ENCODE measurements at places on chromosomes 12 and 14.

DNA sequence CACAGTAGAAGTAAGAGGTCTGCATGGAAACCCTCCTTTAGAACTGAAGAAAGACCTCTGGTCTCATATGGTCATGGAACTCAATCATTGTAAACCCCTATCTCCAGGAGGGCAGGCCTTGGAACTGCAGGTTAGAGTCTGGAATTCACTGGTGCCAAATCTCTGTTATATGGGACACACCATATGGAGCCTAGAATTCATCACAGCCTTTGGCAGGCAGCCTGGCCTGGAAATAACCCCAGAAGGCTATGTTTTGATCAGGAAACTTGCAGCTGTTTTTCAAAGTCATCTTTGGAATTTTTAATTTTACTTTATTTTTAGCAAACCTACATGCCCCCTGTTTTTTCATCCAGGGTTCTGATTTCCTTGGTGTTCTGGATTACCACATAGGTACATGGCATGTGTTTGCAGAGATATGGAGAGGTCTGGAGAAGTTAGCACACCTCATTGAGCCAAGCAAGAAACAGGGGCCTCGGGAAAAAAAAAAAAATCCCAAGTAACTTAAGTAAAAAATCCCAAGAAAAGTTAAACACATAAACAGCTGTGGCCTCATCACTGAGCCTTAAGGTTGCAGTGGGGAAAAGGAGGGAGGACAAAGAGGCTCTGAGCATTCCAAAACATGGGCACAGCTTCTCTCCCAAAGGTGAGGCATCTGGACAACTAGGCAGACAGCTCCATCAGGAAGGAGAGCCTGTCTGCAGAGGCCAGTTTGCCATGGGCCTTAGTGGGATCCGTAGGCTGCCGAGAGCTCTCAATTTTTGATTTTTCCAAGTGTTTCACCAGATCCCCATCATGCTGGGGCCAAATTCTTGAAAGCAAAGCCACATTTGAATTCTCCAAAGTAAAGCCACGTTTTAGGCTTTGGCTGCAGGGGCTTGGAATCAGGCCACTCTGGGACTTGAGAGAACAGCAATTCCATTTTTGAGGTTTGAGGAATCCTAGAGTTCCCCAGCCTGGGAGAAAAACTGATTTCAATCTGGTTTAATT lies 339.6 kb upstream of the TBX3 start:
- no peak for DNase-seq

- DNase-seq = no peak
Measured at GRCh38 chr12:26149968-26150500, 25.2 kb upstream of the BHLHE41 start.

DNA sequence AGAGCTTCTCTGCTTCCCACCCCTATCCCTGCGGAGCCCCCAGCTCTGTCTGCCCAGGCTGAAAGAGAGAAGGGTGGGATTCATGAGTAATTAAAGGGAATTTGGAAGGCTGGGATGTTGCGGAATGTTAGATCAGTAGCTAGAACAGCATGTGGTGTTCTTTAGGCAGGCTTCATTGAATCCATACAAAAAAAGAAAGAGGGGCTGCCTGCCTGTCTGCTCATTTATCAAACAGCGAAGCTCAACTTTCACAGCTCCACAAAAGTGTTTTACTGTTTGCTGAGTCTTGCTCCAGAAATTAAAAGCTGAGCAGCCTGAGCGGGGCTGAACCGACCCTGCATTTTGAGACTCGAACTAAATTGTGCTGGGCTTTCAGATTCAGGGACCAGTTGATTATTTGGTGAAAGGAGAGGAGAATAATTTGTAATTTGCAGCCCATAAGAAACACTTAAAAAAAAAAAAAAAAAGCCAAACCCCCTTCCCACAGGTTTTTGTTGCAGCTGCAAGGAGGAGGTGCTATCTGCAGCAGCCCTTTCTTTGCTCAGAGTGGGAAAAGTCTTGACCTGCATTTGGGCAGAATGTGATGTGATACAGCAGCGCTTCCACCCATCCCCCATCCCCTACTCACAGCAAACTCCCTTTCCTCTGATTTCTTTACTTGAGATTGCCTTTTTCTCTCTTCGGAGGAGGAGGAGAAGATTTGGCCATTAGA lies 89.7 kb downstream of the RFX4 start:
- DNase-seq = peak; percentile 20

- no peak for DNase-seq
Measured at GRCh38 chr14:41899416-41899815, 292.7 kb downstream of the LRFN5 start.

- DNase-seq = no peak
Measured at GRCh38 chr12:116551952-116552772, 7.0 kb upstream of the MAP1LC3B2 start.

DNA sequence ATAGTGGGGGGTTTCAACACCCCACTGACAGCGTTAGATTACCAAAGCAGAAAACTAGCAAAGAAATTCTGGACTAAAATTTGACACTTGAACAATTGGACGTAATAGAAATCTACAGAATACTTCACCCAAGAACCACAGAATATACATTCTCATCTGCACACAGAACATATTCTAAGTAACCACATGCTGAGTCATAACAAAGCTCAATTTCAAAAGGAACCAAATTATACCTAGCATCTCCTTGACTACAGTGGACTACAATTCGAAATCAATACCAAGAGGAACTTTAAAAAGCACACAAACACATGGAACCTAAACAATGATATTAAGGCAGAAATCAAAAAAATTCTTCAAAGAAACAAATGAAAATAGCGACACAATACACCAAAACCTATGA lies 871.6 kb upstream of the MDGA2 start:
- no peak for DNase-seq

DNA sequence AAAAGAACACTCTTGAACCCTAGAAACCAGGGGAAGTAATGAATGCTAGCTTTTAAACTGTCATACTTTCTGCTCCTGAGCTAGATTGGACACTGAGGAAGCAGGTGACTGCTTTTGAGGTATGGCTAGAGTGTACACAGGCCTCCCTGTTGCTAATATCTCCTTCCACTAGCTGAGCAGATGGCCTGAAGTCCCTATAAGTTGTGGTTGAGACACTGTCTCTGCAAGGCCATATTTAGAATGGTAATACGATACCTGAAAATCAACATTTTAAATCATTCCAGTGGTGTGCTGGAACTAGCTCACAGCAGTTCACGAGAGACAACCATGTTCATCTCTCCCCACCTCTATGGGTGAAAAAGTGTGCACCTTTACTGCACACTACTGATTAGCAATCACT lies 46.4 kb upstream of the BMP4 start:
- no peak for DNase-seq

- no peak for DNase-seq
Measured at GRCh38 chr14:83714151-83714550, 1815.8 kb upstream of the FLRT2 start.

DNA sequence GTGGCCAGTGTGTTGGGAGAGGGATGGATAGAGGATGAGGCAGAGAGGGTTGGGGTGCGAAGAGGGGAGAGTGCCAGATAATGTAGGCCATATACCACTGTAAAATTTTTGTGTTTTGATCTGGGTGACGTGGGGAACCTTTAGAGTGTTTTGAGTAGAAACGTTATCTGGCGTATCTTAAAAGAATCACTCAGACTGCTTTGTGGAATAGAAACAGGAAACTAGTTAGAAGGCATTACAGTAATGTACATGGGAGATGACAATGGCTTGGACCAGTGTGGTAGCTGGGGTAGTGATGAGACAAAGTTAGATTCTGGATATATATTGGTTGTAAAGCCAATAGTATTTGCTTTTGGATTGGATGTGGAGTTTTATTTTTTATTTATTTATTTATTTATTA lies 20.6 kb downstream of the ATF1 start:
- DNase-seq = no peak

GRCh38 chr12:75389061-75389460 lies 1.8 kb upstream of the GLIPR1L2 start:
- DNase-seq = no peak

DNA sequence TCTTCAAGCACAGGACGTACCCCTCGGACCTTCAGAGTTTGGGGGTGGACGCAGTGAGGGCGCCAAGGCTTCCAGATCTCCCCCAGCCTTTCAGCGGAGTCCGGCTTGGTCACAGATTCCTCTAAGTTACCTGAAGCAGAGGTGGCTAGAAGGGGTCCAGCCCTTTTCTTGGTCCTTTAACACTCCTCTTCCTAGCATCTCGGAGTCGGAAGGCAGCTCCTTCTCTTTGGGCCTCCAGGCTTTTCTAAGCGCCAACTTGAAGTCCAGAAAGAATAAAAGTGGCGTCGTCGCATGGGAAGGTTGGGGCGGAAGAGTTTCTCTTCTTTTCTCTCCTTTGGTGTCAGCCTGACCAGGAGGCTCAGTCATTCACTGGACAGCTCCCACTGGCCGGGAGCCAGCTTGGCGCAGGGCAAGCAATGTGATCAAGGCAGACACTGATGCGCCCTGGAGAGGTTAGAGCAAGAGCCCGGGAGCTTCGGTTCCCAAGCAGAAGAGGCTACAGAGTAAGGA lies 9.6 kb downstream of the OR6S1 start:
- no peak for DNase-seq

- DNase-seq = no peak
Measured at GRCh38 chr14:27605282-27605681, 1007.4 kb upstream of the NOVA1 start.

Data from left renal cortex interstitium (tissue), 4 donors.